Body of pancreas (tissue), 4 donors: ENCODE measurements at places on chromosomes 1 and 21. TPM values are rescaled to one million over a fixed set of nuclear protein-coding genes. Genes with fewer than 3 reads are reported as not detected.

TMOD4 gene
- total RNA-seq = 3.0 TPM

CAPN8 gene
- total RNA-seq = 43.1 TPM

GRCh38 chr1:34688006-34688741, 66.7 kb upstream of the GJB5 start:
- H3K4me3 ChIP-seq = no peak overlapping the region
- no peak for DNase-seq
- no peaks in the 10 kb centered on the region for H3K27me3 ChIP-seq
- no peak overlapping the region for H3K27ac ChIP-seq

GRCh38 chr1:222656391-222657155, 38.7 kb downstream of the MIA3 start:
- H3K4me3 ChIP-seq = no peak overlapping the region
- no peaks in the 10 kb centered on the region for H3K27me3 ChIP-seq
- H3K27ac ChIP-seq = no peak overlapping the region
- no peak for DNase-seq
- H3K4me1 ChIP-seq = no peaks in the 10 kb centered on the region
